SW480 (cell line): ENCODE measurements at places on chromosomes 7 and 10.

DNA sequence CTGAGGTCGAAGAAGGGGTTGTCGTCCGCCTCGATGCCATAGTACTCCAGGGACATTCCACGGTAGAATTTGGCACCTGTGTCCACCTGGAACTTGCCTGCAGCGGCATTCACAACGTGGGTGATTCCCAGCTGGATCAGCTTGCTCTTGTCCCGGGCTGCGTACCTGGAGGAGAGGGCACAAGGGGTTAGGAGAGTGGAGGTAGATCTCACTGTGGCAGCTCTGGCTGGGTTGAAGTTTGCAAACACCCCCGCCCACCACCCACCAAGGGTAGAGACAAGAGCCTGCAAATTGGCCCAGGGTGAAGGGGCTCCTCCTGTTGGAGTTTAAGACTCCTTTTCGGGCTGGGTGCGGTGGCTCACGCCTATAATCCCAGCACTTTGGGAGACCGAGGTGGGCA lies 15.8 kb upstream of the SAMD8 start:
- no peak for DNase-seq

DNA sequence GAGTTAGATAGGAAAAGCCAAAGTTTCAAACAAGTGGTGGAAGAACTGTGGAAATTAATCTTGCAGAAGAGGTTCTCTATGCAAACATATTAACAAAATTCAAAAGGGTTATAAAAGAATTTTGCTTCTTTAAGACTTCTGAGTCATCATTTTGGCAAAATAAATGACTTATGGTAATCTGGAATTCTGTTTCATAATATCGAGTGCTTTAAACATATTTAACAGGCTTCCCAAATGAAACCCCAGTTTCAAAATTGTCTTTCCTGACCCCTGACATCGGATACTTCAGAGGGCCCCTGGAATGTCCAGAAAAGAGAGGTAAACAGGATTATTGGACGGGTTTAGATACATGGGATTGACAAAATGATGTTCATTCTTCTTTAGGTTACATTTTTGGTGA lies 444.6 kb downstream of the HTR7 start:
- DNase-seq, result no peak

GRCh38 chr10:51629934-51630639 lies 69.3 kb downstream of the CSTF2T start:
- no peak for DNase-seq

DNA sequence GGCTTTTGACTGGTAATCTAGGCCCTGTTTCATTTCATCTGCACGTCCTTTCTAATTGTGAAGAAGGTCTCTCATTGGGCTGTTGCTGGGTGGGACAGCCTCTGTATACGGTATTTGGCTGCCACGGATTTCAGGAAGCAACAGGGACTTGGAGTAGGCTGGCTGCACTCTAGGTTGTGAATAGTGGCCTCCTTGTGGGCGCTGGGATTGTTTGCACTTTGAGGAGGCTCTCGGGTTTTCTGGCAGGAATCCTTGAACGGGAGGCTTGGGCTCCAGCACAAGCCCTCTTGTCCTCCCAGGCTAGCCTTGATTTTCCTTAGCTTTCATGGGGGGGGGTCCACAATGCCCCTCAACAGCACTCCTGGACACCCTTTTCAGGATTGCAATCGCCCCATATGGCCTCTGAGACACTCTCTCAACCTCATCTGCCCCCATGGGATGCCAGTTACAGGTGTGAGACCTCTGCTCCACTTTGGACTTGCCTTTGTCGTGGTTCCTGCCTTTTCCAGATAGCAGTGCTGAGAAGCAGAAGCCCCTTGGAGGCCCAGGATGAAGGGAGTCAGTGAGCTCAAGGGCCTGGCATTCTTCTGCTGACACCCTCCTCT lies 33.9 kb upstream of the ZNF273 start:
- DNase-seq, result no peak

DNA sequence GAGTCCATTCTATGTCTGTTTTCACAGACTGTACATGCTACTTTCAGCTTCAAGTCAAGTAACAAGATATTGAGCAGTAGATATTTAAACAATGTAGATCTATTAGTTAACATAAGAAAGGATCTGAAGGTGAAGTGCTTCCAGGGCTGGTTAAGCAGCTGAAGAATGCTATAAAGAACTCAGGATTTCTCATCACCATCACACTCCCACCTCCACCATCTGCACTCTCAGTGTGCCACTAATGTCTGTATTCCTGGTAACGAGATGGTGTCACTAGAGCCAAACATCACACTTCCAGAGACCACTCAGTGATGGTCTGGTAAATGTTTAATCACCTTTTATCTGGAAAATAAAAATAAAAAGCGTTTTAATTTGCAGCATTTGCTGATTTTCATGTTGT lies 224.0 kb upstream of the FERD3L start:
- DNase-seq, result no peak

DNA sequence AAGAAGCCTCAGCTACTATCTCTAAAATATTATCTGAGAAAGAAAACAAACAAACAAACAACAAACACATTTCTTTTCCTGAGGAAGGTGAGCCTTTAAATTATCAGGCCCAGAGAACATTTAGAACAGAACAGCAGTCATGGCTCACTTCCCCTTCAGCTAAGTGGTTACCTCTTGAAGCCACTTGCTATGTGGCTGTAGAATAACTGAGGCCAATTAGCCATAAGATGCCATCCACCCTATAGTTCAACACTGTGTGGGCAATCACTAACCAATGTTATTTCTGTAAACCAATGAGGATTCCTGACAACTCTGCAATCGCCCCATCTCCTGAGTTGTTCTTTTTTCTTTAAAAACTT lies 3.7 kb upstream of the UPP1 start:
- peak; percentile 49 for DNase-seq

DNA sequence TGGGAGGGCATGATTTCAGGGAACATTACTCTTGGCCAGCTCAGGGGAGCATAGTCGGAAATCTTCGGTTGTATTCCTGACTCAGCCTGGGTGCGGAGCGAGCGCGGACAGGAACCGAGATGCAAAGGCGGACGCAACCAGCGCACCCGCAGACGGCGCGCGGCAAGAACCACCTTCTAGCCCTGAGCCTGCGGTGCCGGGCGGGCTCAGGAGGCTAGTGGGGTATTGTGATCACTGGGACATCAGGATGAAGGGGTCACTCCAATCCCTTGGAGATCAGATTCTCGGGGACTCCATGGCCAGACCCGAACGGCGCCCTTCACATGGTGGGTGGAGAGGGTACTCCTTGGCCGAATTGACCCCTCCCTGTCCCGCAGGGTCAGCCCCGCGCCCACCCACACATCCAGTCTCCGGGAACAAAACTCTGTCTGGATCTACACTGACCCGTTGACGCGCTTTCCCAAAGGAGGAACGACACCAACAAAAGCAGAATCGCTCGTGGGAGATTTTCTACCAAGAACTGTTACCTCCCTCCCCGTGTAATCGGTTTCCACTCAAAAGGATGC lies 730.5 kb downstream of the ZWINT start:
- DNase-seq, result no peak

DNA sequence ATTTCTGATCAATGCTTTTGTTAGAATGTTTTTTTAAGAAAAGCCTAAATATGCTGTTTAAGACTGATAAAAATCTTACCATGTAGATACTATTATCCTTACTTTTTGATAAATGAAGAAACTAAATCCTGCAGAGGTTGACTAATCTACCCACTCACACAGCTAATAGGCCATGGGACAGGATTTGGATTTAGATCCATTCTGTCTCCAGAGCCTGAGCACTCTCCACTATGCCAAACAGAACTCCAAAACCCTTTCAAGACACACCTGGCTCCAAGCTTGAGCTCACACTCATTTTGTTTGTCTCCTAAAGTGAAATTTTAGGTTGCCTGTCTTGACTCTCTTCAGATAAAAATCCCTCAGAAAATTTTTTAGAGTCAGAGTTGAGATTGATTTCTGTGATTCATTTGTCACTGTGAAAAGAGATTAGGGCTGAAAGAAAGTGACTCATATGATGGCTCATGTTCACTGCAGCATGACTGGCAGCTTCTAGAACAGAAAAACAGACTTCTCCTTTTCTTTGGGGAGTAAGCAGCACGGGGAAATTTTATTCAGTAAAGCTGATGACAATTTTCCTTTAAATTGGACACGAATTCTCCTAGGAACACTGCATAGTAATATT lies 132.3 kb upstream of the POT1 start:
- peak; percentile 7 for DNase-seq

GRCh38 chr10:14945108-14945507 lies 8.8 kb downstream of the DCLRE1C start:
- DNase-seq, result no peak

- DNase-seq, result no peak
Observed at GRCh38 chr7:156993925-156994235, 16.6 kb downstream of the MNX1 start.

DNA sequence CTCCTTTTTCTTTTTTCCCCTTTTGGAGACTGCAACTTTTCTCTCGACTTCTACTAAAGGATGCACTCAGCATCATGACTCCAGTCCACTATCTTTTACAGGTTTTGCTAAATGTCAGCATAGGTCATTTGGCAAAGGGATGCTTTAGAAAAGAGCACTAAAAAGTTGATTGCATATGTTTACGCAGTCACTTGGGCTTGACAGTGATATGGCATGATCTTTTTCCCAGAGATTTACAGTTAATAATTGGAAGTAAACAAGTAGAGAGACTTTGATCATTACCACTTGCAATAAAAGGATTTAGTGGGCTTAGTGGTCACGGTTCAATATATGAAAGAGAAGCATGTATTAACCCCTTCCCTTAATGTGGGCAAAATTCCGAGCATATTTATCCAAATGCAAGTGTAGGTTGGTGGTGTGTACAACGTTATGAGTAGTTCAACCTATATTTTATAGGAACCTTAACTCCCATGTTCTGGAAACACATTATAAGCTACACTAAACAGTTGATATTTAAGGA lies 1.8 kb downstream of the BMI1 start:
- peak; percentile 92 for DNase-seq

- no peak for DNase-seq
Observed at GRCh38 chr10:35351021-35351420, 14.7 kb downstream of the CCNY start.

- no peak for DNase-seq
Observed at GRCh38 chr7:157004521-157005455, 5.7 kb downstream of the MNX1 start.
